ENCODE measurements at places on chromosomes 7 and 10. TPM values are rescaled to one million over a fixed set of nuclear protein-coding genes. Genes with fewer than 3 reads are reported as not detected.

The COL1A2 gene
- polyA plus RNA-seq: 18.5 TPM

The FAM237B gene
- polyA plus RNA-seq: not detected

The PRF1 gene
- polyA plus RNA-seq: 0.30 TPM

The DMTF1 gene
- polyA plus RNA-seq: 50.6 TPM

The OR6B1 gene
- polyA plus RNA-seq: not detected

The EXOSC1 gene
- polyA plus RNA-seq: 24.1 TPM

Data from pancreas (tissue), 10 donors.